Astrocyte (in vitro differentiated cells and primary cell): ENCODE measurements at places on chromosomes 2 and 18.
A peak's percentile ranks its signal among the peaks of the same experiment; 100 is the strongest.

DNA sequence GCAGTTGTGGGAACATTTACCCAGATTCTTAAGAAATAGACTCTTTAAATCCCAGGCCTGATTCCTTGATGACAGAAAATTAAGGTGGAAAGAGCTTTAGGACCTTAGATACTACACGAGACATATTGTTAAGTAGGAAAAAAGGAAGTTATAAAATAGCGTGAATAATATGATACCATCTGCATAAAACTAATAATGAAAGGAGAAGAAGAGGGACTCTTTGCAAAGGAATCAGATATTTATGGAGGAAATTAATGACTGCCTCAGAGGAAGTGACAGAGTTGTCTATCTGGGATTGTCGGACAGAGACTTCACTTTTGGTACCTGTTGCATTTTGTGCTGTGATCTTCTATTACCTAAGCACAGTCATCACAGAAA is 20.8 kb downstream of the APCDD1 start:
- no peak for DNase-seq

DNA sequence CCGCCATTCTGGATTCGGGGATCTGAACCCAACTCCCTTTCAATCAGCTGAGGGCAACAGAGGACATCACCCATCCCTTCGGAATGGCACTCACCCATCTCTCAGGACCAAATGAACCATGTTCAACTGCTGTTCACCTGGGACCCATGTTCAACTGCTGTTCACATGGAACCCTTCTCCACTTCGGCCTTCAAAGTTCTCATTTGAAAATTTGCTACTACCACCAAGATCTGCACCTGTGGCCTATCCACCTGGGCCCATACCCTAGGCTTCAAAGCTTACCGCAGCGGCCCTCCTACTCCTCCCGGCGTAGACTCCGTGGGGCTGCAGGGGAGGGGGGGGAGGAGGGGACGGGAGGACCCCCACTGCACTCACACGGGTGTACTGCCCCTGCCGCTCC is 119.2 kb upstream of the ANKRD30BL start:
- DNase-seq: no peak

- DNase-seq: peak; percentile 68
Observed at GRCh38 chr2:168639441-168639898, 163.0 kb upstream of the NOSTRIN start.

- no peak for DNase-seq
Observed at GRCh38 chr2:60148716-60149115, 404.7 kb downstream of the BCL11A start.

- no peak for DNase-seq
Observed at GRCh38 chr2:204437408-204437807, 107.9 kb upstream of the PARD3B start.

DNA sequence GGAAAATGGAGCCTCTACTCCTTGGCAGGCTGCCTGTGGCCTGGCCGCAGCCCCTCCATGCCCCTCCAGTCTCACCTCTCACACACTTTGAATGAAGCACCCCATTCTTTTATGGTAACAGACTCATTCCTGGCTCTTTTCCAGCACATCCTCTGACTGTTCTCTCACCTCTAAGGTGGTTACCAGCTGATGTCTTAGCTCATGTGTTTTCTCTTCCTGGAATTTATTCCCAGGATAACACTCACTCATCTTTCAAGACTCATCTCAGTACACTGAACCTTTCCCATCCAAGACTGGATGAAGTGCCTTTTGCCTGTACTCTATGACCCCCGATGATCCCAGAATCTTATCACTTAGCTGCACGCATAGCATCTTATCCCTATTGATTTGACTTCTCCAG is 50.6 kb downstream of the SLC9A4 start:
- no peak for DNase-seq

- peak; percentile 93 for DNase-seq
Observed at GRCh38 chr2:235605312-235606003, 111.6 kb downstream of the AGAP1 start.

DNA sequence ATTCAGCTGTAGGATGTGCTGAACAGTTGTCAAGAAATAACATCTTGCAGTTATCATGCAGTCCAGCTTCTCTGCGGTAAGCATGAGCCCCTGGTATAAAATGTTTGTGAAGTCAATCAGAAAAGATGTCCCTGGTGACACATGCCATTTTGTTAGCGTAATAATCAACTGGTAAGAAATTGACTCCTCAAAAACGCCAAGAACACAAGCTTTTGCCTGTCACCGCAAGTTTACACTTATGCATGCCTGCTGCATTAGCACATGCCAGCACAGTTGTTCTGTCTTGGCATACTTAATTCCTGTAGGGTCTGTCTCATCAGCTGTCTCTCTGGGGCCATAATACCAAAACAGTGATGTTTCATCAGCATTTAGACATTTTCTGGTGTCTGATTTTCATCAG is 524.8 kb upstream of the DSEL start:
- DNase-seq: no peak

- DNase-seq: peak; percentile 40
Observed at GRCh38 chr2:70385966-70386595, 84.2 kb upstream of the FAM136A start.

- DNase-seq: no peak
Observed at GRCh38 chr18:12886498-12887126, 2.6 kb upstream of the PTPN2 start.

GRCh38 chr2:128589681-128590080 is 271.0 kb upstream of the HS6ST1 start:
- no peak for DNase-seq

DNA sequence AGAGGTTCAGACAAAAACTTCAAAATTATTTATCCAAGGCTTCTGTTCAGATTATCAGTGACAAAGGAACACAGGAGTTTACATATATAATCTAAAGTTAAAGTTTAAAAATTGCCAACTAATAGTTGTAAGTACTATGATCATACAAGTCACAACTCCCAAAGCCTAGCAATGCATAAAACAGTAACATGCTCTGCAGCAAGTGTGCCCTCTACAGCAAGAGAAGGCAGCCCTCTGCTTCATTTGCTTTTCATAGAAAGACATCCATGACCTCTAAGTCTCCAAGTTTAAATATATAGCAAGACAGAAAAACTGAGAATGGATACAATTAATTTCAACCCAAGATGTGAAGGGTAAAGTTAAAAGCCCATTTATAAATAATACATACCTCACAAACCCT is 13.3 kb downstream of the RAB1A start:
- DNase-seq: no peak

DNA sequence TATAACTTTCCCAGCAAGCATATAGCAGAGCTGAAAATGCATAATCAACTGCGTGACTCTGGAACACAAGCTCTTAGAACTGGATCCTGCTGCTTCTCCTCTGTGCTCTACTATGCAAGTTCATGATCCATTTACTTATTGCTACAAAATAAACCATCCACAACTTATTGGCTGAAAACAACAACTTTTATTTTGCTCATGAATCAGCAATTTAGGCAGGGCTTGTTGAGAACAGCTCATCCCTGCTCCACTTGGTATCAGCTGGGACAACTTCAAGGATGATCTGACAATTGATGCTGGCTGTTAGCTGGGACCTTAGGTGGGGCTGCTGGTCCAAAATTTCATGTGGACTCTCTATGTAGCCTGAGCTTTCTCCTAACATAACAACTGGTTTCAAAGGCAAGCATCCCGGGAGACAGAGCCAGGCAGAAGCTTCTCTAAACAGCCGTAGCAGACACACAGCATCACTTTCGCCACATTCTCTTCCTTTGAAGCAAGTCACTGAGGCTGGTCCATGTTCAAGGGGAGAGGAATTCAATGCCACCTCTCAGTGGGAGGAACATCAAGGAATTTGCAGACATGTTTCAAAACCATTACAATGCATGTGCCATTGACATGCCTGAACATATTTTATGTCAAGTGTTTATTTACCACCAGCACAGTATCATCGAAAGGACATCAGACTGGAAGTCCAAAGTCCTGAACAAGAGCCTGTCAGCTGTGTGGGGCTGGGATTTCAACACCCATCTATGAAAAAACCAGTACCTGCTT is 153.1 kb upstream of the PKDCC start:
- no peak for DNase-seq

- DNase-seq: peak; percentile 53
Observed at GRCh38 chr18:48621815-48622555, 83.2 kb downstream of the CTIF start.

DNA sequence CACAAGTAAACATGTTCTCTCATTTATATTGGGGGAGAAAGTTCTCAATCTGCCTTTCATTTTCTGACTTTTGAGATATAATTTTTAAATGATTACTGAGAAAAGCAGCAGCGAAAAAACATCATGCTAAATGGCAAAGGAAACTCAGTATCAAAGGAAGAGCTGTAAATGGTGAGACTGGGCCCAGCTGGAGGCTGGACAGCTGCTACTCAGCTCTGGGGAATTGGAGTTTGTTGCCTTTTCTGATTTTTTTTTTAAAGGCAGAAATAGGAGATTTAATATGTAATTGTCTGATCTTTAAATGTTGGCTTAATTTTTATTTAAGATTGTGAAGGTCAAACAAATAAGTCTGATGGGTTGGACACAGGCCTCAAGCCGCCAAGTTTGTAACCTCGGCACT is 137.1 kb upstream of the TACR1 start:
- no peak for DNase-seq

GRCh38 chr2:224650815-224651439 is 65.2 kb downstream of the CCDC195 start:
- DNase-seq: peak; percentile 25

DNA sequence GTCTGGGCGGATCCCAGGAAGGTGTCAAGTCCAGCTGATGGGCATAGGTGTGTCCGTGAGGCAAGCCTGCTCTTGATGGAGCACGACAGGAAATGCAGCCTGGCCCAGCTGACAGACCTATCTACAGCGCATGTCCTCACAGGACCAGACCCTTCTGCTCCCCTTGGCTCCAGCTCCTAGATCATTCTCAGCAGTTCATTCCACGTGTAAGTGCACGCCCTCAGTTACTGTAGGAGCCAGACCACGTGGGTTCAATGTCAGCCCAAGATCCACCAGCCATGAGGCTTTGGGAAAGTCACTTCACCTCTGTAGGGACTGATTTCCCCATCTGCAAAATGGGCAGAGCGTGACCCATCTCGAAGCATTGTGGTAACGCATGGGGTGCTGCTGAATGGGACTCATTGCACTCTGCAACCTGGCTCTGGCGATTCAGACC is 47.8 kb downstream of the TMEM17 start:
- DNase-seq: no peak

GRCh38 chr2:188984065-188984491 is 9.9 kb downstream of the COL3A1 start:
- peak; percentile 58 for DNase-seq

GRCh38 chr2:105307550-105307949 is 22.0 kb downstream of the TGFBRAP1 start:
- DNase-seq: no peak

GRCh38 chr18:26925313-26925712 is 59.8 kb upstream of the AQP4 start:
- no peak for DNase-seq

DNA sequence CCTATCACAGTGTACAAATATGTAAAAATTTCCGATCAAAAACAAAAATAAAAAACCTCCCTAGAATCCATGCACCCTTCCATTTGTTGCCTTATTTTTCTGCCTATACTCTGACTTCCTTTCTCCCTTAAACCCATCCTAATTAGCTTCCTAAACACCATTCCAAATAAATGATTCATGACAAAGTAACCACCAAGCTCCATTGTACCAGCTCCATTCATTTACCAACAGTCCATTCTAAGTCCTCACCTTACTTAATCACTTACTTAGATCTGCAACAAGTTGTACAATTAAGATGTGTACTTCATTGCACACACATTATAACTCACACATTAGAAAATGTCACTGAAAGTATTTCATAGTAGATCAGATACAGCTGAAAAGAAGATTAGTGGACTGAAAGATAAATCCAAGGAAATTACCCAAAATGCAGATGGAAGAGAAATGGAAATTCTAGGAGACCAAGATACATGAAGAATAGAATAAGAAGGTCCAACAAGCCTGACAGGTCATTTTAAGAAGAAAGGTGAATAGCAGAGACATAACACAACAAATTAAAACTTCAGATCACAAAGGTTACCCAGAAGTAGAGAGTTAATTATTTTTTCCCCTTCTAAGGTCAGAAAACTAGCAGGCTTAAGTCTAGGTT is 154.6 kb downstream of the DYM start:
- DNase-seq: peak; percentile 10

DNA sequence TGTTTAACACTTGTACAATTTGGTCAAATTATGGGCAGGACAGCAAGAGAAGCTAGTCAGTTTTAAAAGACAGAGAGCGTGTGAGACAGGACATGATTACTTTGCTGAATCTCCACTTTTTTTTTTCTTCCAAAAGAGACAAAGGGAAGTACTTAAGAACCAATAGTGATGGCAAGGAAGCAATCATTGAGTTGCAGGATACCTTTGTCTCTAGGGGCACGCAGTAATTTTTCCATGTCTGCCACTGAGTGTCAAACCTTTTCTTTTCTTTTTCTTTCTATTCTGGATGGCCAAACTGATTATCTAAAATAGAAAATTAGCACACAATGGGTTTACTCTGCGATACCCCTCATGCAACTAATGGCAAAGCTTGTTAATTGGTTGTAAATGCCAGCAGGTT is 533.0 kb downstream of the PLCL1 start:
- DNase-seq: no peak

DNA sequence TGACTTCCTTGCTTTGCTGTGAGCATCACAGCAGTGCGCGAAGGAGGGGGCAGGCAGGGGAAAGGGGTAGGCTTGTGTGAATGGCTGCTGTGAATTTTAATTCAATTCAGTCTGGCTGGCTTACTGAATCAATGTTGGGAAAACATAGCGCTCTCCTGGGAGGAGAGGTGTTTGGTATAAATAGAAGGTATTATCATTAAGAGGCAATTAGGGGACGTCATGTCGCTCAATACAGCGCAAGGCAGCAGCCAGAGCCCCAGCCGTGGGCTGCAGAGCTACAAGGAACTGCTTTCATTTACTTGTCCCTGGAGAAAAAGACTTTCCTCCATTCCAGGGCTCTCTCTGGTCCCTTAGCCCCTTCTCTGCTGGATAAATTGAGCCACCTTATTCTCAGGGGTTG is 181.4 kb upstream of the MSH6 start:
- DNase-seq: no peak

DNA sequence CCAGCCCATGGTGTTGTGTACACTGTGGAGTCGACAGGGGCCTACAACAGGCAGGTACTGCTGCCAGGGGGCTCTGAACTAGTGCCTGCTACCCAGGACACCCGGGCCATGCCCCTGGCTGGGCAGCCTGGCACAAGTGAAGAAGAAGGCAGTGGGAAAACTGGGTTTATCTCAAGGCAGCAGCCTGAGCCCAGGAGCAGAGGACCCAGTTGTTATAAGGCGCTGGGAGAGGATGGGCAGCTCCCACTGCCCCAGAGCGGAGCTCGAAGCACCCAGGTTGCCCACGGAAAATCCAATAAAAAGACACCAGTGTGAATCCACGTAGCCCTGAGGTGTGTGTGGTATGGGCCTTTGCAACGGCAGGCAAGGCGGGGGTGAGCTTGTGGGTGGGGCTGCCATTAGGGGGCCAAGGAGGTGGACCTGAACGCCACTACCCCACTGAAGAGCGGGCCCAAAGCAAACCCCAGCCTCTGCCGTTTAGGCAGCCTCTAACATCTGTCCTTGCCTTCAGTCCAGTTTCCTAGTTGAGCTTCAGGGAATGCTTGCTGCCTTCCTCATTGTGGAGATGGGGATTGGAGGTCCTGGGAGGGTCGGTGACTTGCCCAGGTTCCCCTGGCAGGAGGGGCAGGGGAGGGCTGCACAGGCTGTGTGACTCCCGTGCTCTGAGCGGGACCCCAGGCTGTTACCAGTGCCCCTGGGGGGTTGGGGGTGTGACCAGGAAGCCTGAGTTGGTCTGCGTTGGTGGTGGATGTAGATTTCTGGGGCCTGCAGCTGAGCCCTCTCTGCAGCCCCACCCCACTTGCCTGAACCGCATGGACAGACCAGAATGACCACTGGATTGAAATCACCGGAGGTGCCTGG is 16.0 kb downstream of the ARID5A start:
- no peak for DNase-seq

GRCh38 chr2:62573137-62573731 is 67.2 kb upstream of the TMEM17 start:
- peak; percentile 70 for DNase-seq
